Forelimb muscle (tissue), 1 donor: ENCODE measurements at places on chromosomes 3 and 15.

DNA sequence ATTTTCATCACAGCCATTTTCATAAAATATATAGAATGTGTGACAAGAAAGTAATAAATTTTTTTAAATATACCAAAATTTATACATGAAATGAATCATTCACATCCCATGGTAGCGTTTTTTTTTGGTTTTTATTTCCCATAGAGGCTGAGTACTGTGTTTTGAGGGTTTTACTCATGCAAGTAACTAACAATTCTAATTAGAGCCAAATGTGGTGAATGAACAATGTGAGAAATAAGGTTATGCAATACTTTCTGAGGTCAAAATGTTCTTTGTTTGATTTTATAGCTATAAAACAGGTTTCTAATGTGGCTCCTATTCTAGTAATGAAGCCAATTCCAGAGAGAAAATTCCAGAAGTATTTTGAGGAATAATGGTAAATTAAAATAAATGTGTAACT lies 386.8 kb downstream of the TBC1D5 start:
- no peak for DNase-seq

GRCh38 chr3:10702961-10703740 lies 112.9 kb upstream of the SLC6A11 start:
- no peak for DNase-seq

GRCh38 chr3:94374439-94375161 lies 311.7 kb downstream of the NSUN3 start:
- DNase-seq: no peak

GRCh38 chr3:25448750-25449692 lies 21.0 kb downstream of the RARB start:
- no peak for DNase-seq

DNA sequence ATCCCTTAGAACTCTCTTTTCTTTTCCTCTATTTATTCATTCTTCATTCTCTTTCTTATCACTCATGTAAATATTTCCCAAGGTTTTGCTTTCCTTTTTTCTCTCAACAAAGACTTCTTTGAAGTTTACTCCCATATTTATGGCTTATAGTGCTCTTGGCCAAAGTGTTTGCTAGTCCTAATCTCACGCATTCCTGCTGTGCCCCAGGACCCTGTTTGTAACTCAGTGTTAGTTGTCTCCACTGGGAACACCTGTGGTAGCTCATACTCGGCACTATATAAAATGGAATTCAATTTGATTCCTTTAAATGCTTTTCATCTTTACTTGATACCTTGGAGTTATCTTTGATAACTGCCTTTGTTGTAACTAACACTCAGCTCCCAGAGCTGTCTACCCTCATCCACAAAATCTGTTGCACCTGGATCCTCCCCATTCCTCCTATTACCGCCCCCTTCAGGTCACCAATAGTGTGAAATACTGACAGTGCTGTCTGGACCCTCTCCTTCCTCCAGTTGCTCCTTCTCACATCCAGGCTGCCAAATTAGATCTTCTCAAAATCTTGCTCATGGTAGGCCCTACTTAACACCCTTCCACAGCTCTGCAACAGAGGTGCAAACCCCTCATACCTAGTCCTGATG lies 76.8 kb downstream of the TIGIT start:
- no peak for DNase-seq

GRCh38 chr15:37252530-37252929 lies 152.2 kb upstream of the MEIS2 start:
- DNase-seq: no peak

GRCh38 chr3:18672561-18672960 lies 247.4 kb upstream of the SATB1 start:
- DNase-seq: no peak

GRCh38 chr15:80780416-80781221 lies 1.4 kb downstream of the CEMIP start:
- no peak for DNase-seq

GRCh38 chr3:188154014-188154808 lies at the start of gene LPP:
Gene LPP, plus strand, starts transcription at chr3:188154157. Its CDS starts 251,964 bp downstream, at chr3:188406121.
- no peak for DNase-seq

- DNase-seq: no peak
These were observed 619.2 kb downstream of the DIPK2A start for GRCh38 chr3:144590854-144591253.

GRCh38 chr15:92324101-92324963 lies 69.3 kb upstream of the ST8SIA2 start:
- DNase-seq: peak; percentile 67

- DNase-seq: no peak
These were observed 12.2 kb downstream of the GBE1 start for GRCh38 chr3:81749265-81749664.

- no peak for DNase-seq
These were observed 44.7 kb downstream of the CEP152 start for GRCh38 chr15:48766196-48766595.

GRCh38 chr3:71416876-71417275 lies 166.7 kb downstream of the FOXP1 start:
- DNase-seq: no peak

GRCh38 chr3:10467904-10468612 lies 37.3 kb downstream of the ATP2B2 start:
- DNase-seq: no peak

GRCh38 chr3:58093574-58094195 lies 85.5 kb downstream of the FLNB start:
- DNase-seq: no peak

GRCh38 chr3:59872128-59872527 lies 822.3 kb upstream of the CFAP20DC start:
- DNase-seq: no peak

GRCh38 chr3:139534992-139535879 lies 4.3 kb downstream of the RBP1 start:
- DNase-seq: no peak

- DNase-seq: no peak
These were observed 14.8 kb upstream of the RBP2 start for GRCh38 chr3:139491027-139491700.

- DNase-seq: no peak
These were observed 2.2 kb downstream of the SECISBP2L start for GRCh38 chr15:49044002-49044401.

DNA sequence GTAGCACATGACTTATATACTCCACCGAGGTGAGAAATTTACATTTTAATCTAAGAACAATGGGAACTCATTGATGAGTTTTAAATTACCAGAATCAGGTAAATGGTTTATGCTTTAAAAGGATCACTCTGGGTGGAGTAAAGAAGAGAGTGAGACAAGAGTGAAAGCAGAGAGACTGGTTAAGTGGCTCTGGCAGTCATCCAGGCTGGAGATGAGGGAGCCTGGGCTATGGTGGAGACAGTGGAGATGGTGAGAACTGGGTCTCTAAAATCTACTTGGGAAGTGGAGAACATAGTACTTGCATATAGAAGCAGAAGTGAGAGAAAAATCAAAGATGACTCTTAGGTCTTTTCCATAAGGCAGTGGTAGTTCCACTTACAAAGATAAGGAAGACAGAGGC lies 37.1 kb upstream of the SLC25A36 start:
- DNase-seq: no peak

- no peak for DNase-seq
These were observed 5.8 kb downstream of the HEXA start for GRCh38 chr15:72369964-72370363.

DNA sequence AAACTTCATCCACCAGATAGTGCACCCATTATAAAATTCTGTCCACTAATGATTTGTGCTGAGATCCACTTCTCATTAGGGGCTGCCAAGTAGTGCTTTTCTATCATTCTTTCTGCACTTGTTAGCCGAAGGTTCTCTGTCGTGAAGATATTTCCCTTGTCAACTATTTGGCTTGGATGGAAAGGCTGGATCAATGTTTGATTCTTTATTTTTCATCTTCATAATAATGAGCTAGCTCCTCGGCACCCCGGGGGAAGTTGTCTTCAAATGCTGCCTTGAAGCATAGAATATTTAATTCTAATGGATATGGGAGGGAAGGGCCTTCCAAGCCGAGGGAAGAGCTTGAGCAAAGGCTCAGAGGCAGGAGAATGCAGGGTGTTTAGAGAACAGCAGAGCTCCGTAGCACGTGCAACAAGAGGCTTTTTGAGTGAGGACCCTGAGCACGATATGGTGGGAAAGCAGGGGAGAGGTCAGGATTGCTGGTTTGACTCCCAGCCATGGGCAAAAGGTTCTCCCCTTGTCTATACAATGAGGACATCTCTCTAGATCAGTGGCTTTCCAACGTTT lies 16.3 kb upstream of the MUC20 start:
- no peak for DNase-seq

- DNase-seq: no peak
These were observed 26.1 kb downstream of the FMN1 start for GRCh38 chr15:33168444-33168843.

DNA sequence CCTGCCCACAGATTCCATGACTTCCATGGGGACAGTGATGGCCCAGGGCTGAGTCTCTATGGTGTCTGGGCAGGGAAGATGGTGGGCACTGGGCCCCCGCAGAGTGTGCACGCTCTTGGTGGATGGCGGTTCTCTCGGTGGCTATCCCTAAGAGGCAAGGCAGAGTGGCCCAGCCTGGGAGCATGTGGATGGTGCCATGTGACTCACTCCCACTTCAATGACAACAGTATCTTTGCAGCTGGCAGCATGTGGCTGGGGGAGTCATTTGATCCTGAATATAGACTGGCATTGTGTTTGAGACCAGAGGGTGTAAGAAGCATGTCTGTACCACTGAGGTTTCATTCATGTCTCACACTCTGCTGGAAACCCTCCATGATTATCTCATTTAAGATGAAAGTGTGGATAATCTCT lies 101.2 kb downstream of the CORO2B start:
- no peak for DNase-seq
